Natural killer cell (primary cell): ENCODE measurements at places on chromosomes 1 and 21. TPM values are rescaled to one million over a fixed set of nuclear protein-coding genes. Genes with fewer than 3 reads are reported as not detected.

The OR2G2 gene
- not detected for total RNA-seq

The MSH4 gene
- total RNA-seq = 0.45 TPM

The FCGR1A gene
- total RNA-seq = 0.48 TPM

The CA14 gene
- total RNA-seq = not detected

The CD55 gene
- total RNA-seq = 113 TPM

The AMY2B gene
- 31.7 TPM for total RNA-seq

The PEAR1 gene
- total RNA-seq = 1.4 TPM

The GBP7 gene
- total RNA-seq = 0.75 TPM

The C8A gene
- not detected for total RNA-seq

- no peak for DNase-seq
These were observed 62.7 kb upstream of the MROH9 start for GRCh38 chr1:170872663-170873062.

DNA sequence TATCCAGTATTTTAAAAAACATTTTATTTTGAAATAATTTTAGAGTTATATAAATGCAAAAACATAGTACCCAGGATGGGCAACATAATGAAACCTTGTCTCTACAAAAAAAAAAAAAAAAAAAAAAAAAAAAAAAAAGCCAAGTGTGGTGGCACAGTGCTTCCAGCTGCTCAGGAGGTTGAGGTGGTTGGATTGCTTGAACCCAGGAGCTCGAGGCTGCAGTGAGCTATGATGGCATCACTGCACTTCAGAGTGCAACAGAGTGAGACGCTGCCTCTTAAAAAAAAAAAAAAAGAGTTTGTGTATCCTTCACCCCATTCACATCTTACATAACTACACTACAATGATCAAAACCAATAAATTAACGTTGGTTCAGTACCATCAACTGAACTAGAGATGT, 115.6 kb upstream of the KIF26B start:
- DNase-seq = no peak

DNA sequence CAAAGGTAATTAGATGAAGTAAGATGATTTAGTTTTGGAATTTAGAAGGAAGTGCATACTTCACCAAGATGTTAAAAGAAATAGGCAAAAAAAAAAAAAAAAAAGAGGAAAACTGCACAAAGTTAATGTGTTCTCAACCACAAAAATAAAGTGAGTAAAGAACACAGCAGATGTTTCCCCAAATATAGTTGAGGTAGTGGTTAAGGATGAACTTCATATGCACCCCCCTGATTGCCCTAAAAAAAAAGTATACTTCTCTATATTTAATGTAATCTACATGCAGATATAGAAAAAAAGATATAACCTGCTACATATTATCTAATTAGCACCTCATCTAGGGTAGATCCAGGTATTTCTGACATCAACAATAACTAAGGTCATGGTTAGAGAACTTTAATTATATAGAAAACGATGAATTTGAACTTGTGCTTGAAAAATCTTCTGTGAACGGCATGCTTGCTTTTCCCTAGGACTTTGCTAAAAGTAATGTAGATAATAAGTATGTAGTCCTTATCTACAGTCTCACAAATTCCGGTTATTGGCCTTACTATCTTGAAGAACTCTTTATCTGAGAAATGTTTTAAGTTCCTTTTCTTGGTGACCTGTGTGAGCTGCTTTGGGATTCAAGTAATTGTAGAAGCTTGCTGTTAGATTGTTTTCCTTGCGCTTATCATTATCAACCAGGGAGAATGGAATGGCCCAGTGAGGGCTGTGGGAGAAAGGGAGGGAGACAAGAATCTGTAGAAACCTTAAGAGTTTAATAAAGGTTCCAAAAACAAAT, 70.1 kb upstream of the LRRC7 start:
- DNase-seq = no peak

DNA sequence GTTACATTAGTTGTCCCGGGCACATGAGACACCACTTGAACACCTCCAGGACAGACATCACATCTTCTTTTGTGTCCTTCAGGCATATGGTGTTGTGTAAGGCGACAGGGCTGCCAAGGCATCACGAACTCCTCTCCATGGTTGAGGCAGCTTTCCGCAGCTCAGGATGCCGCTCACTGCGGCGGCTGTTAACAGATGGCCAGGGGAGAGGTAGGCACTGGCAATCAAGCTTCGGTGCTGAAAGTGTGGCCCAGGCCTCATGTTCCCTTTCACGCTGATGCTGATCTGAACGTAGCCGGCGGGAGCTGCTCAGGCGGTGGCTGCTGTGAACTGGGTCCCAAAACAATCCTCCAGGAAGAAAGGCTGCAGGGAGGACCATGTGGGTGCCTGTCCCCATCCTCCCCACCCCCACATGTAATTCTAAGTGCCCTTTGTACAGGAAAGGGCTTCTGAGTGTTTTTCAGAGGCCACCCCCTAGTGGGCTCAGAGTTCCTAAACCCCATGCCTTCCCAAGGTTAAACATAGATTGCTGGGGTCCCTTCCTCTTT, 287.1 kb upstream of the AJAP1 start:
- DNase-seq = no peak

GRCh38 chr1:202154766-202155477, 5.5 kb downstream of the PTPN7 start:
- peak; percentile 80 for DNase-seq

DNA sequence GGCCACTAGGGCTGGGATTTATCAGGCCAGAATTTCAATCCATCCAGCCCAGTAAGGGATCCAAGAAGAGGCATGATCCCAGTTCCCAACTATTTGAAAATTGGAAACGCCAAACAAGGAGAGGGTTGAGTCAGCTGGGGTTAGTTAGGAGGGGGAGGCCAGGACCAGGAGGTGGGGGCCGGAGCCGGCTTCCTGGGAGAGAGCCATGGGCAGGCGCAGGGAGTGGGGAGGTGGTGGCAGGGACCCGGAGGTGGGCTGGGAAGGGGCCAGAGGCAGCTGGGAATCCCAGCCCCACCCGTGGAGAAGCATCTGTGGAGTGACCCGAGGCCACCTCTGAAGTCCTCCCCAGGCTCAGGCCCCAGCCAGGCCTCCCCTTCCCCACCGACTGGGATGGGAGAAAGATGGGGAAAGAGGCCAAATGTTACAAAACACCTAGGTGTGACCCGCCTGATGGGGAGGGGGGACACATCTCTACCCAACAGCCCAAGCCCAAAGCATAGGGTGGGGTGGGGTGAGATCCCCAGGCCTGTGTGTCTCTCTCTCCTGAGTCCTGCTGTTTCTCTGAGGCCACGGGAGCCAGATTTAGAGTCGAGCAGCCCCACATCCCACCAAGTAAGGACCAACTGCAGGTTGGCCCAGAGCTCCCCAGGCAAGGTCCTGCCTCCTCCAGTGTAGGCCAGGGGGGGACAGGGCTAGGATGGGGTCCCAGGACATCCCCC, 10.1 kb downstream of the HSPG2 start:
- DNase-seq = no peak

GRCh38 chr21:31612894-31613785, 46.4 kb upstream of the SOD1 start:
- no peak for DNase-seq
